ENCODE measurements at places on chromosomes 1 and 21.

- no peak for DNase-seq
These were observed 64.6 kb upstream of the AK4 start for GRCh38 chr1:65083263-65083896.

- no peak for DNase-seq
These were observed 42.0 kb downstream of the ADSS2 start for GRCh38 chr1:244409701-244410100.

- DNase-seq = no peak
These were observed 80.6 kb downstream of the CCDC185 start for GRCh38 chr1:223473601-223474344.

GRCh38 chr1:162070094-162070748 lies 730 bp downstream of the NOS1AP start:
- DNase-seq = no peak

GRCh38 chr1:61776091-61776490 lies 33.8 kb downstream of the PATJ start:
- DNase-seq = no peak

DNA sequence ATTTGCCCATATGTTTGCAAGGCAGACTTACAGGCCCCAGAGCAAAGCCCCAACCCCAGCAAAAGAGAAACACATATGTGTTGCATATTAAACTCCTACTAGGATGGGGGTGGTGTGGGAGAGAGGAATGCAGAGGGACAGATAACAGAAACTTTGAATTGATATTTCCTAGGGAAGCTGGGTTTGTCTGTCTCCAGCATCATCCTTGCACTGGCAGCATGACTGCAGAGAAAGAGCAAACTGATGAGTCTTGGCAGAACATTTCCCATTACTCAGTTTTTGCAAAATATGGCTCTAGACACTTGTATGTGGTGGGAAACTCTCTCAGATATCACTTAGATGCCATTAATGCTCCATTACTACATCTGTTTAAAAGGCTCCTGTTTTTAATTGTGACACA lies 43.8 kb upstream of the MARK1 start:
- no peak for DNase-seq

DNA sequence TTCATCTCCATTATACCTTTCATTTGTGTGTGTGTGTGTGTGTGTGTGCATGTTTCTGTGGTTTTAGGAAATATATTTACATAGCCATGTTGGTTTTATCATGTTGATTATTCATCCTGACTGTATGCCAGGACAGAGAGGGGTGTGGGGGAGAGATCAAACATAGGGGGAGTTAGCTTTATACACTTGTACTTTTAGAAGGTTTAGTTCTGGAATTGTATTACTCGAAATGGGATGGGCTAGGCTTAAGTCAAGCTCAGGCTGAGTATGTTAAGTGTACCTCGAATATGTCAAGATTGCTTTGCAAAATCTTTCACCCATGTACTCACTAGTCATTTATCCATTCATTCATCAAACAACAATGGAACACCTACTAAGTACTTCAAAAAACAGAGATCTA lies 123.3 kb downstream of the HMCN1 start:
- no peak for DNase-seq

- no peak for DNase-seq
These were observed 110.0 kb upstream of the VANGL1 start for GRCh38 chr1:115531631-115532264.

GRCh38 chr1:84748364-84748763 lies 58.1 kb upstream of the SSX2IP start:
- DNase-seq = no peak

GRCh38 chr1:147585640-147586383 lies 44.5 kb downstream of the BCL9 start:
- DNase-seq = no peak

- DNase-seq = no peak
These were observed 213.2 kb downstream of the USH2A start for GRCh38 chr1:216210081-216210480.

DNA sequence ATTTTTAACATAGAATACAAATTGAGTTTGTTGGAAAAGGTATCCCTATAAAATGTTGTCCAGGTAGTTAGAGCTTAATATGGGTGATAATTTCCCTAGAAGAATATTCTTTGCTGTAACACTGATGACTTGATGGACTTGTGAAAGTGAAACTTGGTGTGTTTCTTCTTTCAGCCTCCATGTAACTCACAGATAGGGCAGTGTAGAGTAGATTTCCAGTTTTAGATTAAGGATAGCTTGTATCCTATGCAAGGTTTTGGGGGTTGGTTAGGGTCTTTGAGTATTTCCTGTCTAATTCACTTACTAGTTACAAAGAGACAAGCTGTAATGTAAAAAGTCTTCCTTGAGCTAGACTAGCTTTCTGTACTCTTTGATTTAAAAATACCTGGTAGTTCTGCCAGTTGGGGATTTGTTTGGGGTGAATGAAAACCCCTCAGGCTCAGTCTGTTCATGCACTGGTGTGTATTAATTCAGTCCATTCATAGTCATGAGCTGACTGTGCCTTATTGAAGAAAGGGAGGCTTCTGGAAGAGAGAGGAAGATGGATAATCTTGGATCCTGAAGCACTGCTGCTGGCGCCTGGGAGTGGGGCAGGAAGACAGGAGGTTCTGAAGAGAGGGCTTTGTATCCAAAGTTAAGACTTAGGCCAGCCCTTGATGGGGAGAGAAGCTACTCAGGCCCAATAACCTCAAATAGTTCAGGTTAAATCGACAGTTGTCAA lies 83.6 kb downstream of the CAMTA1 start:
- no peak for DNase-seq

GRCh38 chr1:160362168-160362957 lies 4.5 kb upstream of the NHLH1 start:
- DNase-seq = peak; percentile 98

- DNase-seq = peak; percentile 43
These were observed 210.1 kb downstream of the FGGY start for GRCh38 chr1:59506952-59507351.

DNA sequence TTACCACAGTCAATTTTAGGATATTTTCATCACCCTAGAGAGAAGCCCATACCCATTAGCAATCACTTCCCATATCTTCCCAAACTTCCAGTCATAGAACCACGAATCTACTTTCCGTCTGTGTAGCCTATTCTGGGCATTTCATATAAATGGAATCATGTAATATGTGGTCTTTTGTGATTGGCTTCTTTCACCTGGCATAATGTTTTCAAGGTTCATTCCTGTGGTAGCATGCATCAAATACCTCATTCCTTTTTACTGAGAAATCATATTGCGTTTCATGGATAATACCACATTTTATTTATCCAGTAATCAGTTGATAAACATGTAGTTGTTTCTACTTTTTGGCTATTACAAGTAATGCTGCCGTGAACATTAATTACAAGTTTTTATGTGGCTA lies 21.5 kb downstream of the DESI2 start:
- DNase-seq = no peak

DNA sequence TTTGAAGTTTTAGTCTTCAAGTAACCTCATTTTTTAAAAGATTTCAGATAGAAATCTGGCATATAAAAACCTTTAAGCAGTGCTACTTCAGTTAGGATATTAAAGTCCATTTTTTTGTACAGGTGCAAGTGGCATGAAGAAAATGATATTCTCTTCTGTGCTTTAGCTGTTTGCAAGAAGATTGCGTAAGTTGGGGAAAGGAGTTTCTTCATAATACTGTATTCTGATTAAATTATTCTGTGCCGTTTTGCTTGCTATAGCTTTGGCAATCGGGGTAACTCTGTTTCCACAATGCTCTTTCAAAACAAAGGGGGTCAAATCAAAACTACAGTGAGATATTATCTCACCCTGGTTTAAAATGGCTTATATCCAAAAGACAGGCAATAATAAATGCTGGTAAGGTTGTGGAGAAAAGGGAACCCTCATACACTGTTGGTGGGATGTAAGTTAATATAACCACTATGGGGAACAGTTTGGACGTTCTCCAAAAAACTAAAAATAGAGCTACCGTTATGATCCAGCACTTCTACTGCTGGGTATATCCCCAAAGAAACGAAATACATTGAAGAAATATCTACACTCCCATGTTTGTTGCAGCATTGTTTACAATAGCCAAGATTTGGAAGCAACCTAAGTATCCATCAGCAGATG lies 27.1 kb downstream of the MAEL start:
- no peak for DNase-seq

DNA sequence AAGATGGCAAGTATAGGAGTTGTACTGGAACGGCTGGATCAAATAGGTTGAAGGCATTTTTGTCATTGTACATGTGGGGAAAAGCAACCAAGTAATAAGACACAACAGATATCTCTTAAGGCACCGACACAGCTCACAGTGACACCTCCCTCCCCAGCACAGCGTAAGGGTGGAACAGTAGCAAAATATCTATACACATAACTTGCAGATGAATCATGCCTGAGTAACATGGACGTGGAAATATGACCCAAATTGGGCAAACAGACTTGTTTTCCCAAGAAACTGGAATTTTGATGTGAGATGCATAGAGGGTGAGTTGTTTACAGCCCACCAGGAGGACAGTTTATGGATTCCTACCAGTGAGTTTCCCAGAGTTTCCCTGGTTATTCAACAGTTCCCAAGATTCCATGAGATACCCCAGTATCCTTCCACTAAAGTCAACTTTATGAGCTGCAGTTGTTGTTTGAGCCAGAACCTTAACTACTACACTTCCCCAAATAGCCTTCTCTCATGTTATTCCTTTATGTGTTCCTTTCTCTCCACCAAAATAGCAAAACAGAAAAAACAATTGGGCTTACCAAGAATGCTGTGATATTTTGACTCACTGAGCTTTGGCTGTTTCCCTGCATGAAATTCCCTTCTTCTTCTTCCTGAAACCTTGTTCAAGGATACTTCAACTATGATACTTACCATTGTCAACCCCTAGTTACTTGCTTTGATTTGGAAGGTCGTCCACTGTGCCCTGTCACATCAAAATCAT lies 7.1 kb upstream of the DR1 start:
- no peak for DNase-seq

DNA sequence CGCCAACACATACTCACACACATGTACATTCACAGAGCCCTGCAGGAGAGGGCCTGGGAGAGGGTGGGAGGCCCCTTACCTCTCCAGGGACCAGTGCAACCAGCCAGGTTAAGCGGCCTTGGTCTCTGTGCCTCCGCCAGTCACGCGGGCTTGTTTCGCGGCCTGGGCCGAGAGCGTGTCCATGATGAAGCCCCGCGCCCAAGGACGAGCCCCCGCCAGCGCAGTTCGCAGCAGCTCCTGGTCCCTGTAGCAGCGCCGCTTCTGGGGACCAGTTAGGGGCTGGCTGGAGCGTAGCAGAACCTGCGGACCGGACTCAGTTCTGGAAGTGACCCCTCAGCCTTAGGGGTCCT lies 7.3 kb upstream of the FAM167B start:
- no peak for DNase-seq

DNA sequence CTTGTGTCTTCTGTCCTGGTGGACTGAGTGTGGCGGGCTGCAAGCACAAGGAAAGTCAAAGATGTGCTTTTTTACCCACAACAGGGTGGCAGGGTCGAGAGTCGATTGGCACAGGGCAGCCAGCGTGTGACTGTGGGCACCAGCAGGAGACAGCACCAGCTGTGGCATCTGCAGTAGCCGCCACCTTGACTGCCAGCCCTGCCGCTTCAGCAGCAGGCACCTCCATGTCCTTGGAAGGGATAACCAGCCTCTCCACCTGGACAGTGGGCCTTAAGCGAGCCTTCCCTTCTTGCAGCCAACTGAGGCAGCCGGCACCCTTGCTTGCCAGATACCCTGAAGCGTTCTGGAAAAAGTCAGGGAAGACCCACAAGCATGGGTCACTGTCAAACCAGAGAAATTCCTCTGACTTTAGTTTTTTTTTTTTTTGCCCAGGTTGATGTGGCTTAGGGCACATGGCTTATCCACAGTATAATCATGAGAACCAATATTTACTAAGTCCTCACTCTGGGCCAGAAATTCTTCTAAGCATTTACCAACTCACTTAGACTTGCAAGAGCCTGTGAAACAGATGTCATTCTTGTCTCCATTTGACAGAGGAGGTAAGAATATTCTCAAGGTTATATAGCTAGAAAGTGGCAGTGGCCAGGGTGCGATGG lies 30.1 kb upstream of the PTGFRN start:
- DNase-seq = peak; percentile 45

GRCh38 chr1:245166471-245166885 lies 11.7 kb downstream of the KIF26B start:
- DNase-seq = no peak

GRCh38 chr1:208203127-208203847 lies 40.9 kb downstream of the PLXNA2 start:
- no peak for DNase-seq

DNA sequence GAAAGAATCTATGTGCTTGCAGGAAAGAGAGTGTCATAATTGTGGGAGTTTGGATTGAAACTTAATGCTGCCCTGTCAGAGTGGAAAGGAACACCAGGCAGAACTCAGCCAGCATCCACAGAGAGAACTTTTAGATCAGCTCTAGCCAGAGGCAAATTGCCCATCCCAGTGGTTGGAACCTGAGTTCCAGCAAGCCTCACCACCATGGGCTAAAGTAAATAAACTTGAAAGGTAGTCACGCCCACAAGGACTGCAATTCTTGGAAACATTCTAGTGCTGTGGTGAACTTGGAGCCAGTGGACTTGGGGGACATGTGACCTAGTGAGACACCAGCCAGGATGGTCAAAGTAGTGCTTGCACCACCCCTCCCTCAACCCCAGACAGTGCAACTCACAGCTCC lies 571.6 kb downstream of the LRRIQ3 start:
- no peak for DNase-seq

DNA sequence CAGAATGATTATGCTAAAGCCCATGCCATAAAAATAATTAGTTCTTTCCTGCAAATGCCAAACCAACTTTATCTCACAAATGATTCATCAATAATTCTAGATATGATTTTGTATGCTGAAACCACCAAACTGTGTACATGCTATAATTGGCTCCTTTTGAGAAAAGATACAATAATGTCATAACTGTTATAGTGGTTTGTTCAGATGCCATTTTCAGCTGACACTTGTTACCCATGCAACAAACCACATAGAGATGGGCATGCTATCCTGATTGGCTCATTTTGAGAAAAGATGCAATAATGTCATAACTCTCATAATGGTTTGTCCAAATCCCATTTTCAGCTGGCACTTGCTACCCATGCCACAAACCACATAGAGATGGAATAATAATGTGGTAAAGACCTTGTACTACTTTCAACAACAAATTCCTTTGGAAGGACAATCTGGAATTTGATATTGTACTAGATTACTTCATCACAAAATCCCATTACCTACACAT lies 283.8 kb downstream of the TPR start:
- no peak for DNase-seq

GRCh38 chr1:182143825-182144645 lies 82.5 kb upstream of the ZNF648 start:
- DNase-seq = peak; percentile 10

GRCh38 chr1:109263597-109264378 lies 14.4 kb downstream of the CELSR2 start:
- peak; percentile 20 for DNase-seq
